ENCODE measurements at places on chromosomes 6 and 20.

GRCh38 chr6:145071836-145072235 lies 663.5 kb downstream of the EPM2A start:
- no peak for DNase-seq

DNA sequence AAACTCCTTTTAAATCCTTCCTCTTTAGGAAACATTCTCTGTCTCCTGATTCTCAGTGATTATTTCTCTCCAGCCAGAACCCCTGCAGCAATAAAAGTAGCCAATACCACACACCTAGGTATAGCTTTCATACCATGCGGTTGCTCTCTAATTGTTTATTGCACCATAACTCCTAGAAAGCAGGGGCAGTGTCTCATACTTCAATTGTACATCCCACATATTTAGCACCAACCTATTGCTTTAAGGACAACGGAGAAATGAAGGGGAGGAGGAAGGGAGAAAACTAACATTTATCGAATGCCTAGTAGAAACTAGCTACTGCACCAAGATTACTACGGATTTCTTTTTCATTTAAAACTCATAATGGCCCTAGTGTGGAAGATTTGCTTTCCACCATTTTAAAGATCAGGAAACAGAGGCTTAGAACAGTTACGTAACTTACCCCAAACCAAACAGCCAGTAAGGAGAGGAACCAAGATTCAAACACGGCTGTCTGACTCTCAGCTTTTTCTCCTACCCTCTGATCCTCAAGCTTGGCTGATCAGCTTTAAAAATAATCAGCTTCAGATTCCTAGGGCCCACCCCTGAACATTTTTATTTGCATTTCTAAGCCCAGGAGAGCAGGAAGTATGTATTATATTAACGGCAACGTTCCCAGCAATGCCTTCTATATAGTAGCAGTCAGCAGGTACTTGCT lies 43.4 kb upstream of the ATXN1 start:
- DNase-seq: no peak

GRCh38 chr6:117681162-117681741 lies 6.0 kb downstream of the NUS1 start:
- DNase-seq: no peak

DNA sequence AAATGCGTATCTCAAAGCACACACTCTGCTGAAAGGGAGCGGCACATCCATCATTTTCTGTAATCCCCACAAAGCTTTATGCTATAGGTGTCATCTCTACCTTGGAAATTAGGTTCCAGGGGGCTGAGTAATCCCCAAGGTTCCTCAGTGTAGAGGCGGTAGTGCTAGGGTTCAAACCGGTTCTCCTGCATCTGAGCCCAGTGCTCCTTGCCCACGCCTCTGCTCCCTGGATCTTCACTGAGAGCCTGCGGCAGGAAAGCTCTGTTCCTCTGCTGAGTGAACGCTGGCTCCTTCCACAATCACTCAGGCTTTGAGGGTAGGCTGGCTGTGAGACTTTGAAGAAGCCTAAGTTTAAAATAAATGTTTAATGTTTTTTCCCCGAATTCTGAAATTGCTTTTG lies 24.9 kb downstream of the SLC22A23 start:
- no peak for DNase-seq
